ENCODE measurements at places on chromosomes 5 and 9.

DNA sequence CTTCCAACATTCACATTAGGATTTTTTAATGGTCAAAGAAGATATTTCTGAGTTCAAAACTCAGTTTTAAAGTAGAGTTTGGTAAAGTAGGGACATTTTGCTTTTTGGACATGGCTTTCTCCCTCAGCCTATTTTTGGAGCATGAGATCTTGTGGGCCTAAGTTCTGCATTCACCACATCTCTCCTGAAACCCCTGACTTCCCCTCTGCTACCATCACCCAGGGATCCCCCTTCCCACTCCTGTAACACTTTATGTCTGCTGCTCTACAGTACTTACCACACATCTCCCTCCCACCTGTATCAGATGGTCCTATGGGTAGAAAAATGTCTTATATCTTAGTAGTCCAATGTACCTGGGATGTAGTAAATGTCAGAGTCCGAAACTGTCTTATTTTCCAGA lies 48.2 kb upstream of the JAK2 start:
- no peak for DNase-seq

- no peak for DNase-seq
Measured at GRCh38 chr9:114465906-114466900, 39.1 kb downstream of the WHRN start.

- no peak for DNase-seq
Measured at GRCh38 chr5:98768160-98768959, 5.1 kb upstream of the RGMB start.

DNA sequence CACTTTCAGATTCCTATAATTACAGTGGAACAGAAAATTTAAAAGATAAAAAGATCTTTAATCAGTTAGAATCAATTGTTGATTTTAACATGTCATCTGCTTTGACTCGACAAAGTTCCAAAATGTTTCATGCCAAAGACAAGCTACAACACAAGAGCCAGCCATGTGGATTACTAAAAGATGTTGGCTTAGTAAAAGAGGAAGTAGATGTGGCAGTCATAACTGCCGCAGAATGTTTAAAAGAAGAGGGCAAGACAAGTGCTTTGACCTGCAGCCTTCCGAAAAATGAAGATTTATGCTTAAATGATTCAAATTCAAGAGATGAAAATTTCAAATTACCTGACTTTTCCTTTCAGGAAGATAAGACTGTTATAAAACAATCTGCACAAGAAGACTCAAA lies 29.5 kb downstream of the ZFYVE16 start:
- no peak for DNase-seq

GRCh38 chr9:111730937-111731567 lies 63.7 kb downstream of the SHOC1 start:
- no peak for DNase-seq

GRCh38 chr9:68728731-68729130 lies 23.7 kb downstream of the PIP5K1B start:
- no peak for DNase-seq

DNA sequence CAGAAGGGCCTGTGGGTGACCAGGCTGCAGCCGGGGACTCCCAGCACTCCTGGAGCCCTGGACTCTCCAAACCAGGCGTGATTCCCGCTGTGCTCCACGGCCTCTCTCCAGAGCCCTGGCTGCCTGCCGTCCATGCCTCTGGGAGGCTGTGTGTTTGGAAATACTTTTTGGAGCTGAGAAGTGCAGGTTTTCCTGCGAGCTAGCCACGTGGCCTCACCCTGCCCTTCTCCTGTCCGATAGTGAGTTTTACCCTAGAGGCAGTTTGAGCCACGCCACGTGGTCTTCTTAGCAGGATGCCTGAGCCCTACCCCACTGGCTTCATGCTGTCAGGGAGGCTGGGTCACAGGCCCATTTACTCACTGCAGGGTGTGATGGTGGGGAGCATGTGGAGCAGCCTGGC lies 71.3 kb downstream of the COL5A1 start:
- no peak for DNase-seq

GRCh38 chr9:104795857-104796256 lies 31.9 kb downstream of the NIPSNAP3B start:
- DNase-seq: no peak

GRCh38 chr5:157284458-157285212 lies 18.7 kb downstream of the CYFIP2 start:
- DNase-seq: no peak

DNA sequence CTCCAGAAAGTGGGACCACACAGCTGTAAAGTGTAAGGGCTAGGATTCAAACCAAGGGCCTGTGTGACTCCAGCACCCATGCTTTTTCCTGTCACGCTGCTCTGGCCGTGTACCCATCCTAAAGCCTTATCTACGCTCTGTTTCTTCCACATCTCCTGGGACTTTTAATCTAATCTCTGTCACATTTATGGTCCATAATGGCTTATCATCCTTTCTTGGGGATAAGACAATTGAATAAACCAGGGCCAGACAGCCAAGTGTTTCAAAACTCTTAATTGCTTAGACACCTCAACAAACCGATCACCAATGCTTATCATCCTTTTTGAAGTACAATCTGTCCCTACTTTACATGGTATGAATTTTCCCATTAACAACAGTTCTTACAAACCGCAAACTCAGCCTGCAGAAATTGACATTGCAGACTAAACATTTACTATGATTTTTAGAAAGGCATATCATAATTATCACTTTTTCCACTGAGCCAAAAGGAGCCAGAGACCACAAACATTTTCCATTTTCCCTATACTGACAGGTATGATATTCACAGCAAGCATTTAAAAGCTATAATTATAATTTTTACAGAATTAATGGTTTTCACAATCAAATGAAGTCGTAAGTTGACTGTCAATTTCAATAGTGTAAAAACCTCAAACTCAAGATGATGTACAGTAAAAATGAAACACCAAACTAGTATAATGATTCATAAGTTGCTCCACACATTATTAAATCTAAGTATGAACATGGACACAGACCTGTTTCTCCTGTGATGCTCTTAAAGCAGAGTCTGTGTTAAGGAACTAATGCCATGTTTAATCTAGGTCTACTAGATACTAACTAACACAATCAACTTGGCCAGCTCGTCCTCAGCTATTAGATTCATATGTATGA lies 99.5 kb downstream of the FBXW11 start:
- no peak for DNase-seq

- no peak for DNase-seq
Measured at GRCh38 chr5:22605473-22605872, 247.7 kb downstream of the CDH12 start.

DNA sequence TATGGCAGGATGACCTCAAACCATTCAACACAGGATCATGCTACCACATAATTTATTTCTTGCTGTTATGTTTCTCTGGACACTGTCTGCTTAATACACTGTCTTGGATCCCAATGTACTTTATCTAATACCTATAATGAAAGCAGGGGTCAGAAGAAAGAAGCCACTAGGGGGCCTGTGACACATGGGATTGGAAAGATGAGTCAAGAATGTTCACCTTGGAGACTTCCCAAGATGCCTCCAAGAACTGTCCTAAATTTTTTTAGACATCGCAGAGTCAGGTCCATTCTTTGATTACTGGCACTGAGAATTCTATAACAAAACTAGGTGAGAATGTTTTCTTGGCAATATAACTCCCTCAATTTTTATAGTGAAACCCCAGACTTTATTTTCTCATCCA lies 305.8 kb upstream of the SMARCA2 start:
- DNase-seq: no peak

- no peak for DNase-seq
Measured at GRCh38 chr9:117414906-117415331, at the start of gene ASTN2. TSS of gene ASTN2 (minus strand) at chr9:117415057. CDS start at chr9:117414938, 119 bp downstream.

- DNase-seq: no peak
Measured at GRCh38 chr5:90351101-90351500, 58.5 kb downstream of the CETN3 start.

- DNase-seq: no peak
Measured at GRCh38 chr5:94793816-94794198, 175.3 kb downstream of the SLF1 start.

DNA sequence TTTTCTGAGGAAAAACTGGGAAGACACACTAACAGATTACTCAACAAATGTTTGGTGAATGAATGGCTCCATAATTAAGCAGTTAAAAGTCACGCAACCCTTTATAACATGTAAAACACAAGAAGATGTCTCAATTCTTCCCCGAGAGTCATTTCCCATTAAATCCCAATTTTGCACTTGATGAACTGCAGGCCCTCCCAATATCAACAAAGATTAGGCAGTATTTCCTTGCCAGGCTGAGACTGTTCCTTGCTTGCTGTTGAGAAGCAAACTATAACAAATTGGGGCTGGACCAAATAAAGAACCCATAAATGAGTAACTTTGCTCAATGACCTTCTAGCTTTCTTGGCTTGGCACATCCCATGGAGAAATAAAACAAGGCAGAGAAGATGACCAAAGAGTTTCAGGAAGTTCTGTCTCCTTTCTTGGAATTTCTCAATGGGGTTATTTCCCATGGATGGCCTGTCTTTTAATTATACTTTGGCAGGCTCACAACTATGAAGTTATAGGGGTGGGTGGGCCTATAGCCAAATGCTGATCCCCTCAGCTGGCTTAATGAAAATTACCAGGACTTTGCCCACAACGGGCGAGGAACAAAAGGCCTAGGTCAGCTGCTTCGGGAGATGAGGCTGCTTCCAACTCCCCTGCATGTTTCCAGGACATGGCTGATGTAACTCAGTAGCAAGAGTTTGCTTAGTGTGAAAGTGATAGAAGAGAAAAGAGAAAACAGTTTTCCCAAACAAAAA lies 243.1 kb upstream of the RFX3 start:
- no peak for DNase-seq

GRCh38 chr5:100472091-100472490 lies 63.1 kb upstream of the FAM174A start:
- no peak for DNase-seq

- no peak for DNase-seq
Measured at GRCh38 chr9:77879437-77879943, 152.1 kb downstream of the GNAQ start.

- no peak for DNase-seq
Measured at GRCh38 chr9:120396418-120396817, 183.5 kb downstream of the CDK5RAP2 start.

DNA sequence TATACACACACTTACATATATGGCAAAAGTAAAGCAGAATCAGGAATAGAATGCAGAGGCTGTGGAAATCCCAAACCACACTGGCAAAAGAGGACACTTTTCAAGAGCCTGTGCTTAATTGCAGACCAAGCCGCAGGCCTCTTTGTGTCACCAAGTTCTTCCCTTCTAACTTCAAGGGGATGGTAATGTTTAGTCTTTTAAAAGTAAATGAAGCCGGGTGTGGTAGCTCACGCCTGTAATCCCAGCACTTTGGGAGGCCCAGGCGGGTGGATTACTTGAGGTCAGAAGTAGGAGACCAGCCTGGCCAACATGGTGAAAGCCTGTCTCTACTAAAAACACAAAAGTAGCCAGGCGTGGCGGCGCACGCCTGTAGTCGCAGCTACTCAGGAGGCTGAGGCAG lies 28.7 kb downstream of the ROR2 start:
- no peak for DNase-seq

DNA sequence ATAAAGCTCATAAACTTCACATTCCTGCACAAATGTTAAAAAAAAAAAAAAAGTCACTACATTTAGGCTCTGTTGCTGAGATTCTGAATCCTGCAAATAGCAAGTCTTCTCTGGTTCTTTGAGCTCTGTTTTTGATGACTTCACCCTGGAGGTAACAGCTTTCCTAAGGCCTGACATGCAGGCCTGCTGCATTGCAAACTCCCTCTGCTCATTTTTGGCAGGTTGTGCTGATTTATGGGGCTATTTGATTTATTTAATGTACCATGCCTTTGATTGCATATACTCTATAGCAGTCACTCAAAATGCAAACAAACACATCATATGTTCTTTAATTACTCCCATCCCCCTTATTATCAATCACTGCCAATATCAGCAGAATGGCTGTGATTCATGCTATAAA lies 416.1 kb upstream of the IZUMO3 start:
- DNase-seq: no peak

GRCh38 chr9:127917603-127918002 lies 762 bp upstream of the ST6GALNAC4 start:
- DNase-seq: no peak

- DNase-seq: no peak
Measured at GRCh38 chr9:88291856-88292255, 96.4 kb upstream of the SPIN1 start.

- no peak for DNase-seq
Measured at GRCh38 chr5:54281960-54282692, 28.2 kb downstream of the ARL15 start.

GRCh38 chr5:136018814-136019783 lies 9.7 kb upstream of the TGFBI start:
- DNase-seq: no peak

- DNase-seq: no peak
Measured at GRCh38 chr5:75552764-75553163, 41.1 kb downstream of the POLK start.

DNA sequence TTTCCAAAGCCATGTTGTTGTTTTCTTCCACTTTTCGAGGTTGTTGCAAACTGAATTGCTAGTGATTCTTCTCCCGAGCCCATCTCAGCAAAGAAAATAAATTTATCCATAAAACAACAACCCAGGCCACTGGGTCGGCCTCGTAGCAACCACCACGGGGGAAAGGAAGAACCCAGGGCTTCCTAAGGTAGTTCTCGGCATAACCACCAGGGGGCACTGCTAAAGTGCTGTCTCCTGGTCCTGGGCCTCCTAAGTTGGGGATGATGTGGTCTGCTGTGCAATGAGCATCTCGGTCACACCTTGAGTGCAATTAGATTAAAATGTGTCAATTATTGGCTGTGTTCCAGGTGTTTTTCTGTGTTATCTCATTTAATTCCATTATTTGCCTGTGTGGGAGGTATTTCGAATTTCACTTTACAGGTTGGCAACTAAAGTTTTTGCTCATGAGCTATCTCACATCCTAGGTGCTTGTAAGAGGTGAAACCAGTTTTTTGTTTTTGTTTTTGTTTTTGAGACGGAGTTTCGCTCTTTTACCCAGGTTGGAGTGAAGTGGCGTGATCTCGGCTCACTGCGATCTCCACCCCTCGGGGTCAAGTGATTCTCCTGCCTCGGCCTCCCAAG lies 102.8 kb upstream of the DAP start:
- peak; percentile 12 for DNase-seq

GRCh38 chr5:174625591-174626350 lies 98.6 kb upstream of the MSX2 start:
- DNase-seq: no peak

DNA sequence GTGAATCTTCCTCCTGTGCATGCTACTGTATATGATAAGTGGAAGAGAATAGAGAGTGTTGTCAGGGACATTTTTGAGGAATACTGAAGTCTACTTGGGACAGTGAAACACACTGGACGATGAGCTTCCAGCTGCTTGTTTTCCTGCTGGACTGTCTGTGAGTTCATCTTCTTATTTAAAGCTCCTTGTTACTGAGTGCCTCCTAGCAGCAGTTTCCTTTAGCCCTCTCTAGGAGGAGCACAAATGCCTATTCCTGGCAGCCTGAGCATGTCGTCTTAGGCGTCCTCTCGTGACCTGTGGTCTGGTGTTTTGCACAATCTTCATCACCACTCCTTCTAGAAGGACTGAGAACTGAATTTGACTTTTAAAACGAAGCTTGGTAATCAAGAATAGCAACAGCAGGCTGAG lies 43.8 kb downstream of the ANKRD33B start:
- DNase-seq: no peak

- DNase-seq: no peak
Measured at GRCh38 chr9:92729735-92730155, 34.9 kb downstream of the BICD2 start.

GRCh38 chr5:171586436-171586835 lies 167.0 kb downstream of the FGF18 start:
- DNase-seq: no peak
